Keratinocyte (primary cell): ENCODE measurements at places on chromosomes 6 and 20.

- DNase-seq: no peak
Observed at GRCh38 chr6:90263633-90264032, 33.0 kb downstream of the BACH2 start.

- DNase-seq: no peak
Observed at GRCh38 chr20:50344232-50345071, 153.8 kb downstream of the CEBPB start.

GRCh38 chr20:60011512-60012507 is 53.6 kb downstream of the CDH26 start:
- DNase-seq: no peak

DNA sequence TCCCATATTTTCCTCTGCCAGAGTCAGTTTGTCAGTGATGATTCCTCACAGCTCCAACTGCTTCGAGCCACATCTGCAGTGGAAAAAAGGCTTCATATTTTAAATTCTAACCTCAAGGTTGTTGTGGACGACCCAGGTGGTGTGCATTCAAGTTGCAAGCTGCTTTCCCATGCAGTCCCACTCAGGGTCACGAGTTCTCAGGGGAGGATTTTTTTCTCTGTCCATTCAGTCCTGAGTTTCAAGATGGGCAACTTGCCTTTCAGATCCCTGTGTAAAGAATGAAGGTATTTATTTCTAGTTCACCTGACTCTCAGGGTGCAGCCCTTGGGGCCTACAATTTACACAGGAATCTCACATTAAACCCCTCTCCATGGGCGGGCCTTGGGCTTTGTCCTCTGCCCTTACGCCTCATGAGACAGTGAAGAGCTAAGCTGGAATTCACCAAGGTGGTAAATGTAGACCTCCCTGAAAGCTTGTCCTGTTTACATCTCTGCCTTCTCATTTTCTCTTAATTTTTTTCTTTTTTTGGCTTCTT is 65.9 kb downstream of the TPD52L1 start:
- no peak for DNase-seq

DNA sequence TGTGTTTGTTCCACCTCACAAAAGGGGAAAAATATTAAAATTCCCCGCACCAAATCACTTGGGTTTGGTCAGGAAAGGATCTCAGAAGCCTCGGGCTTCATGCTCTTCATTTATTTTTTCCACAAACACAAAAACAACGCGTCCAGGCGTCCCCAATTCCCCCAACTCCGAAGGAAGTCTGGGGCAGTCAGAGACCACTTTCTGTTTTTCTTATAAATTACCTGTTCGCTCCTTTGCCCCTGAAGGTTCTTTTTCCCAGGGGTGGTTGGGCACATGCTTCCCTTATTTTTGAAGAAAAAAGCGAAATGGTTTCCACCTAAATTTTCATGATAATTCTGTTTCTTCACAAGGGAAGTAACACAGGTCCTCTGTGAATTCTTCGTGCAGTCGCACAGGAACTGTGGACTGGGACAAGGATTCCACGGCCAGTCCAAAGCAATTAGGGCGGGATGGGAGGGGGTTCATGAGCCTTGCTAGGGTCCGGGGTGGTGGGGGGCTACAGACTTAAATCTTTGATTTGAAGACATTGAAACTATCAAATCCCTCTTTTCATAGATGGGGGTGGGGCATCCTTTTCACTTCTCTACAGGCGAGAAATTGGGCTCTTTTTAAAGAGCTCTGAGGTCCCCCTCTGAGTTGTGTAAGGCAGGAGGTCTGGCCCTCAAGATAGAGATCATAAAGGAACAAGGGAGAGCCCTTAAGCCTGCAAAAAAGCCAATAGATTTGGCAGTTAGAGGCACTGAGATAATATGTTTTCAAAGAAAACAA is 30.5 kb upstream of the HFE start:
- no peak for DNase-seq

DNA sequence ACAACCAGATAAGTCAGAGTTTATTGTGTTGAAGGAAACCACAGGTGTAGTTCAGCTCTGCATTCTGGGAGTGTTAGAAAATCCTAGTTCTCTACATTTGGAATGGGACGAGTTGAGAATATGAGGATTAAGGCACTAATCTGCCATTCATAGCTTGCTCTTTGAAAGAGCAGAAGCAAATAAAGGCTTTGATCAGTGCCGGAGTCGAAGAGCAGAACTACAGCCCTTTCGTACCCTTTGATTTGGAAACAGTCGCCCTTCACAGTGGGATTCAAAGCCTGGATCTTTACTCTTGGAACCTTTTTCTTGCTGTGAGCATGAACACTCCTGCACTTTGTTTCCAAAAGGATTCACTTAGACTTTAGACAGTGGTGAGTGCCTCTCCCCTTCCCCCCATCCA is 523.9 kb upstream of the POU3F2 start:
- no peak for DNase-seq

DNA sequence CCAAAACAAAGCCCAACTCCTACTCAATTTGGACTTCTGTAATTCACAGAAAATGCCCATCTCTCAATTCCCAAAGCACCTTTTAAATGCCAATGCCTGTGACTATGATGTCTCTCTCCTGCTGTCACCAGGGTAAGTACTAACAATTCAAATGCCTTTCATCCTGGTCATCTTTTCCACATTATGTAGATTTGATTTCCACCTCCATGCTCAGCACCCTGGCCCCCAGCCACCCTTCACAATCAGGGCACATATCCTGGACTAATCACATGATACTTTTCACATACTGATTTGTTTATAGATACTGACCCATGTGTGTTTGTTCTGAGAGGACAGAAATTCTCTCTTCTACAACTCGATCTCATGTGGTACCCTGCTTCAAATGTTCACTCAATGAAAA is 236.3 kb downstream of the PTPRK start:
- DNase-seq: no peak

DNA sequence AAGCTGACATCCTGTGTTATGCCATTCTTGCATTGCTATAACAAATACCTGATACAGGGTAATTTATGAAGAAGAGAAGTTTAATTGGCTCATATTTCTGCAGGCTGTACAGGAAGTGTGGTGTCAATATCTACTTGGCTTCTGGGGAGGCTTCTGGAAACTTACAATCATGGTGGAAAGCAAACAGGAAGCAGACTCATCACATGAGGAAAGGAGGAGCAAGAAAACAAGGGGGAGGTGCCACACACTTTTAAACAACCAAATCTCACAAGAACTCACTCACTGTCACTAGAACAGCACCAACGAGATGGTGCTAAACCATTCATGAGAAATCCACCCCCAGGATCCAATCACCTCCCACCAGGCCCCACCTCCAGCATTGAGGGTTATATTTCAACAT is 143.1 kb upstream of the GGTLC1 start:
- peak; percentile 65 for DNase-seq

GRCh38 chr20:46265539-46265938 is 42.8 kb downstream of the CDH22 start:
- no peak for DNase-seq

DNA sequence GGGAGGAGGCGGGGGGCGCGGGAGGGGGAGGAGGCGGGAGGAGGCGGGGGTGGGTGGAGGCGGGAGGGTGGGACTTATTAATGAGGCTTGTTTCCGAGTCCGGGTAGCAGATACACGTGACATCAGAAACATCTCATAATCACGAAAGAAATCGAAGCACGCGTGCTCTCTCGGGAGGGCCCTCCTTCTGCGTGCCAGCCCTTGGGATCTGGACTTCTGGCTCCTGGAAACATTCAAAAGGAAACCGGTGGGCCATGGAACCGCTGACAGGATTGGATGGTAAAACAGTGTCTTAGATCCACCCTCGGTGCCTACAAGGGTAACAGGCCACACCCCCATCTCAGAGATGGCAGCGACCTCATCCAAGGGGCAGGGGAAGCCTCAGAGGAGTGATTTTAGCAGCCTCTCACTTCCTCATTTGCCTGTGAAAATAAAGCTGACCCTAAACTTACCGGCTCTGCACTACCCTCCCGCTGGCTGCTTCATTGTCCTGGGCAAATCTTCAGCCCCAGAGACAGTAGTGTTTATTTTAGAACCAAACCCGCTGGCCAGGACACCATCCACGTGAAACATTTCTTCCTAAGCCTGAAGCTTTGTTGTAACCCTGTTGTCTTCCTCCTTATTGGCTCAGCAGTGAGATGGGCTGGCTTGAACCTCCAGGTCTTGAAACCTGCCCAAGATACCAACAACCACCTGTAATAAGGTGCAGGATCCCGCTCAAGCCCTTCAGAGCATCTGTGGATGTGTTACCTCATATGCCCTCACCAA is 97.5 kb downstream of the PSMG4 start:
- no peak for DNase-seq

- no peak for DNase-seq
Observed at GRCh38 chr6:122284848-122285247, 114.6 kb upstream of the HSF2 start.

- DNase-seq: no peak
Observed at GRCh38 chr6:164967102-164967501, 342.3 kb downstream of the C6orf118 start.

DNA sequence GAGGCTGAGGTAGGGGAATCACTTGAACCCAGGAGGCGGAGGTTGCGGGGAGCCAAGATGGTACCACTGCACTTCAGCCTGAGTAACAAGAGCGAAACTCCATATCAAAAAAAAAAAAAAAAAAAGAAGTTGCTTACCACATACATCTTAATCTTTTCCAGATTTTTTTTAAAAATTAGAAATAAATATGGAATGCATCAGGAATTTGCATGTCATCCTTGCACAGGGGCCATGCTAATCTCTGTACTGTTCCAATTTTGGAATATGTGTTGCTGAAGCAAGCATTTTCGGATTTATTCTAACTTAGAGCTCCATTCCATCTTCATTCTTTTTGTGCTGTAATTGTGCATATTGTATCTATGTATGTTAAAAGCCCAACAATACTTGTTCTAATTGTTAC is 62.5 kb downstream of the TRPC4AP start:
- no peak for DNase-seq

DNA sequence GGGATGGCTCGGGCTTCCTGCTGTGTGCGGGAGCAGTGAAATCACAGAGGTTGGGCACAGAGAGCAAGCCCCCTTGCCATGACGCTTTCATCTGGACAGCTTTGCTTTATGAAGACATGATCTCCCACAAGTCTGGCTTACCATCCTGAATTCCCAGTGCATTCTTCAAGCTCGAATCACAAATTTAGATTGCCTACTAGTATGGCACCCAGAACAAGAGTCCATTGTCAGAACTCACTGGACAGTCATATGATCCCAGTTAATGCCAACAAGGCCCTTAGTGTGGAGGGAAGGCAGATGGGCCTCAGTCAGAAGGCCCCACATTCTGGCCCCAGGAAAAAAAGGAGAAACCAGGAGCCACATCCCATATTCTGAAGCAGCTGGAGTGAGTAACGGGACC is 147.3 kb upstream of the FOXQ1 start:
- no peak for DNase-seq

- no peak for DNase-seq
Observed at GRCh38 chr6:118968416-118968815, 33.5 kb upstream of the MCM9 start.

DNA sequence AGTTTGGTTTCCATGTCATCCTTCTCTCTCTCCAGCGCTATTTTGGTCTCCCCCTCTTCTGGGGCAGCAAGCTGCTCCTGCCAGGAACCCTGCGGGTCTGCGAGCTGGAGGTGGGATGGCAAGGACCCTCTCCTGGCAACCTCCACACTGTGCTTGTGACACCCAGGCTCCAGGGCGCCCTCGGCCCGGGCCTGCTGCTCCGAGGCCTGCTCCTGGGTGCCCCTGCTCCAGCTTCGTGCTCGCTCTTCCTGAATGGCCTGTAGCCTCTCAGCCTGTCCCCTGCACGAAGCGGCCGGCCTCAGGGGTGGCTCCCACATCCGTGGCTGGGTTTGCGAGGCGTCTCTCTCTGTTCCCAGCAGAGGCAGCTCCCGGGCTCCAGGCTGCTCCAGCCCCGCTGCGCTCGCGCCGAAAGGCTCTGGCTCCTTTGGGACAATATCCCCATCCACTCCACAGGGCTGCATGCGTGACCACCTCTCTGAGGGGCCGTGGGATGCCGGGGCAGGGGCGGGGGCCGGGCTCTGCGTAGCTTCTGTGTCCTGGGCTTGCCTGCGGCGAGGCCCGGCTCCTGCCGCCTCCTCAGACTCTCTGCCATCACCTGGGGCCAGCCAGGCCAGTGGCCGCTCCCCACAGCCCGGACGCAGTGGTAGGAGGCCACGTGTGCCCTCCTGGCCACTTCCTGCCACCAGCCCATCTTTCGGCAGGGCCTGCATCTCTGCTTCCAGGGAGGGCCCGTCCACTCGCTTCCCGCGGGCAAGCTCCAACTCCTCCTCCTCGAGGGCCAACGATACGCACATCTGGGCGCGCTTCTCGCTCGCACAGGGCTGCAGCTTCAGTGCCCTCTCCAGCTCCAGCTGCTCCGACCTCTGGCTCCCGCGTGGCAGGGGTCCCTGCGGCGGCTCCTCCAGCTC is 68.9 kb downstream of the GINS1 start:
- DNase-seq: no peak

DNA sequence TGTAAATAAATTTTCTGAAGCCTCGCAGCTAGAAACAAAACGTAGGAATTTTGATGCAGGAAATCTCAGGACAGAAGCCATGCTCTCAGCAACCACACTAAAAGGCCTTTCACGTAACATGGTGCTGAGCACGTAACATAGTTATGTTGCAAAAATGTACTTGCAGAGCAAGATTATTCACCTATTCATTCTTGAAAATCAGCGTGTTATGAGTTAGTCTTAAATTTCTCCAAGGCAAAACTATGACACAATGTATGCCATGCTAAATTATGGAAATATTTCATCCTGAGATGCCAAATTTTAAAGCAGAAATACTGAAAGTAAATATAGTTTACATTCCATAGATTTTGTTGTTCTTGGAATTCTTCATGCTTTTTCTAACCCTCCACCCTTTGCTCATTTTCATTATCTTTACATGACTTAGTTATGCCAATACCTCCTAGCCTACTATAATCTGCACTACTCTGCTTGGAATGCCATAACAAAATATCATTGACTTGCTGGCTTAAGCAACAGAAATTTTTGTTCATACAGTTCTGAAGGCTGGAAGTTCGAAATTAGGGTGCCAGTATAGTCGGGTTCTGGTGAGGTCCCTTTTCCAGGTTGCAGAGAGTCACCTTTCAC is 179.8 kb upstream of the BMP5 start:
- no peak for DNase-seq

DNA sequence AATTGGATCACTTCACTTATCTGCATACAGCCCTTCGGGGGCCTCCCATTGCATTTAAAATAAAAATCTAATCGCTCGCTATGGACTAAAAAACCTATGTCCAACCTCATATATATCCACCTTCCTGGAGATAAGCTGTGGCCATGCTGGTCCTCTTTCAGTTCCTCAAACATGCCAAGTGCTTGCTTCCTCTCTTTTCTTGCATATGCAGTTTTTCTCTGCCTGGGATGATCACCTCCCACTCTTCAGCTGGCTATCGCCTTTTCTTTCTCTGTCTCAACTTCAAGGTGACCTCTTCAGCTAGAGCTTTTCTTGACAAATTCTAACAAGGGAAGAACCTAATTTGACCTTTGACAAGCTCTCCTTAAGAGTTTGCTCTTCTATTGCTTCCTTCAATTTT is 5.6 kb upstream of the TFB1M start:
- DNase-seq: no peak

- DNase-seq: no peak
Observed at GRCh38 chr20:36646678-36647077, 682 bp upstream of the SLA2 start.

GRCh38 chr6:29619578-29620160 is 13.3 kb downstream of the GABBR1 start:
- no peak for DNase-seq
